Epithelial cell of esophagus (primary cell): ENCODE measurements at places on chromosomes 5 and 9.

DNA sequence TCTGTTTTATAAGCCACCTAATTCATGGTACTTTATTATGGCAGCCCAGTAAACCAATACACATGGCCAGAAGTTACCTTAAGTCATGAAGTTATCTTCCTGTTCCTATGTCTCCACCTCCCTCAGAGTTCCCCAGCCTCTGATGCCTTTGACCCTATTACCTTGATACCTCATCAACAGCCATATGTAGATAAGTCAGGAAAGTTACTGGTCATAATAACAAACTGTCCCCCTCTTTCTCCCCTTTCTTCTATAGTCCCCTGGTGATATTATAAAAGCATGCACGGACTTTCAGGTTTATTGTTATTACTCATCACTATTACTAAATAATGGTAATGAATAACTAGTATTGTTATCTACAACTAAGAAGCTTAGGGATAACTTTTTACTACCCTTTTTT lies 168.9 kb upstream of the FER start:
- no peak for DNase-seq

DNA sequence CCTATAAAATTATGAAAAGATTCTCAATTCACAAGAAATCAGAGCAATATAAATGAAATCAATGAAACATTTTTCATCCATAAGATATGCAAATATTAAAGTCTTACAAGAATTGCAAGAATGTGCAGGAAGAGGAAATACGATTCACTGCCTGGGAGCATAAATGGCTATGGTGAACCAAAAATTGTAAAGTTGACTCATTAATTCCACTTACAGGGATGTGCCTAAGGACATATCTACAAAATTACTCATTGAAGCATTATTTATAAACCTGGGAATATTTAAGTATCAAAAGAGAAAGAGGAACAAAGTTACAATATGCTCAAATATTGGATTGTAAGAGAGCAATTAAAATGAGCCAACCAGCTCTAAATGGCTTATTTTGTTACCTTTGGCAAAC lies 6.9 kb upstream of the NIPSNAP3A start:
- DNase-seq, result peak; percentile 65

DNA sequence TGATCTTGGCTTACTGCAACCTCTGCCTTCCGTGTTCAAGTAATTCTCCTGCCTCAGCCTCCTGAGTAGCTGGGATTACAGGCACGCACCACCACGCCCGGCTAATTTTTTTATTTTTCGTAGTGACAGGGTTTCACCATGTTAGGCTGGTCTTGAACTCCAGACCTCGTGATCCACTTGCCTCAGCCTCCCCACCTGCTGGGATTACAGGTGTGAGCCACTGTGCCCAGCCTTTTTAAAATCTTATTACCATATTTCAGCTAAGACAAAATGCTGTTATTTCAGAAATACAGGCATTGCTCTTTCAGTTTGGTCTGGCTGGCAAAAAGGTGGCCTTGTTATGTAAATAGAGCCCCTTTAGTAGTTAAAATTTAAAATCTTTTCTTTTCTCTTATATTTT lies 46.9 kb upstream of the GLDC start:
- no peak for DNase-seq

DNA sequence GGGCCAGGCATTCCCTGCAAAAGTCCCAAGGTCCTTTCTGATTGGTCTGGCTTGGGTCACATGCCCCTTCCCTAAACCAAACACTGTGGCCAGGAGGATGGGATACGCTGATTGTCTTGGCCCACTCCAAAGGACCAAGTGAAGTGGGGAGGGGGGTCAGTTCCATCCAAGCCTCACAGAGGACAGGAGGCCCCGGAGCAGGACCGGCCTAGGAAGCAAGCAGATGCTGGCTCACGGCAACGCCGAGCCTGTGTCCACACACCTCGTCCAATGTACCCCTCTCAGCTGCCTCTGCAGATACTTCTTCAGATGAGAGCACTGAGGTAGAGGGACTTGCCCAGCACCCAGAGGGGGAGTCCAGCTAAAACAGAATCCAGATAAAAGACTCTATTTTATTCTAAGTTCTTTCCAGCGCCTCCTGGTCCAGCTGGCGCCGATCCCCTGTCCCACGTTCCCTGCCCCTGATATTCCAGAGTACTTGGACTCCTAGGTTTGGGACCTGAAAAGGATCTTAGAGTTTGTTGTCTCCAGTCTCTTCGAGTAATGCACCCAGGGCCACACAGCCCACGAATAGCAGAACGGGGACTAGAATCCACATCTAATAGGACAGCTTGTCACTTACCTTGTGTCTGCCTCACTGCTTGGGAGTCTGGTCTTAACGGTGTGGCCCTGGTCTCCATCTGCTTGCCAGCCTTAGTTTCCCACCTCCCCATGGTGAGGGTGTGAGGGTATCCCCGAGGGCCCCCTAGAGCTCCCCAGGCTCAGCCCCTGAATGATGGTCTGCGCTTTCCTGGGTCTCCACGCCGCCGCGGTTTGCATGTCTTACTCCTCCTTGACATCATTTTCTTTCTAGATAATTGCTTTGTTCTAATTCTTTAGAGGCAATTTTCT lies 72.4 kb upstream of the UNC5A start:
- DNase-seq, result no peak

DNA sequence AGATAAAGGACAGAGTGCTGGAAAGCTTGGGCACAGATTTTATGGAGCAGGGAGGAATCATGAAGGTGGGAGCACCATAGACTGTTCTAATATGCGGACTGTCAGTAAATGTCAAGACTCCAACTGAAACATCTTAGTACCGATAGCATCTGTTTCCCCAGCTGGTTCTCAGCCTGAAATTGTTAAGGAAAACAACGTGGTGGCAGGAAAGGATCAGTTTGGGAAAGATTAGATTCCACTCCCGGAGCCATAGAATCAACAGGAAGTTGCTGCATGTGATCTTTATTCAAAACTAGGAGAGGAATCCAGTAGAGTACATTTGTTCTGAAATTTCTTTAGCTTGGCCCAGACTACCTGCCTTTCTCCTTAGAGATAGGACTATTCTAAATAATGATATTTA lies 559.1 kb downstream of the CSNK1G3 start:
- DNase-seq, result no peak

- DNase-seq, result no peak
These were observed 134.9 kb downstream of the HMHB1 start for GRCh38 chr5:143946837-143947236.
